NCI-H460 (cell line): ENCODE measurements at places on chromosomes 16 and 17.

GRCh38 chr17:9204637-9205329, 183.5 kb downstream of the NTN1 start:
- DNase-seq = no peak

GRCh38 chr17:67421869-67422273, 44.8 kb downstream of the PITPNC1 start:
- DNase-seq = peak; percentile 94

- DNase-seq = no peak
Measured at GRCh38 chr16:88882358-88883030, 16.0 kb upstream of the PABPN1L start.

- DNase-seq = no peak
Measured at GRCh38 chr16:11976850-11977375, 379 bp downstream of the SNX29 start.

DNA sequence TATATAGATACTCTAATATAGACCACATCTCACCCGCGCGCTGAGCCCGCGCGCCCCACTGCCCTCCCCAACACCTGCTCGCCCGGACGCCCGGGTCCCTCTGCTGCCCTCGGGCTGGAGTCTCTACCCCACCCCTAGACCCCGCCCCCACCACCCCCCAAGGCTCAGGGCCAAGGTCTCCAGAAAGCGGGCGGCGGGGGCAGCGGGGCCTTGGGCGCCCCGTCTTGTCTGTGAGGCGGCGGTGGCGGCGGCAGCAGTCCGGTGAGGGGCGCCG, 2.6 kb downstream of the HES7 start:
- no peak for DNase-seq

DNA sequence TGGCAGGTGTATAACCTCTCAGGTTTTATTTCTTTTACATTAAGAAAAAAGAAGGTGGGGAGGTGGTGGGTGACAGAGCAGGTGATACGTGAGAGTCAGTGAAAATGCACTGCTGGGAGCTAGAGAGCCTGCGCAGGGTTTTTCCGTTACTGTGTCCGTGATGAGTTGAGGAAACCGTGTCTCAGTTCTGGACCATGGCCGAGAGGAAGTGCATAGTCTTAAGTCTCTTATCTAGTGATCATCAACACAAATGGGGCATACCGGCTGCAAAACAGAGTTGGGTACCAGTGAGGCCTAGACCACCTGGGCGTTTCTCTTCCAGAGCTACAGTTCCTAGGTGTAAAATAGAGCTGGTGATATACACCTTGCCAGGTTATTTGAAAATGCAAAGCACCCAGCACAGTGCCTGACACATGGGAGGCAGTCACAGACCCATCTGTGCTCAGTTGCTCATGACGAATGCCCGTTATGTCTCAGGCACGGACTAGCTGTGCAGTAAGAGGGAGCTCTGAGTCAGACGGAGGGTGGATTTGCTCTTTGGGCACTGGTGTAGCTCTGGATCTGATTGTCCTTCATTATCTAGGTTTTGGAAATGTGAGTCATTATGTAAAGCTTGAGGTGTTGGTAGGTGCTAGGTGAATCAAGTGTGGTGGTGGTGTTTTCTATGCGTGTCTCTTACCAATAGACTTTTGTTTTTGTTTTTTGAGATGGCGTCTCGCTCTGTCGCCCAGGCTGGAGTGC, 60.9 kb downstream of the RPTOR start:
- no peak for DNase-seq

DNA sequence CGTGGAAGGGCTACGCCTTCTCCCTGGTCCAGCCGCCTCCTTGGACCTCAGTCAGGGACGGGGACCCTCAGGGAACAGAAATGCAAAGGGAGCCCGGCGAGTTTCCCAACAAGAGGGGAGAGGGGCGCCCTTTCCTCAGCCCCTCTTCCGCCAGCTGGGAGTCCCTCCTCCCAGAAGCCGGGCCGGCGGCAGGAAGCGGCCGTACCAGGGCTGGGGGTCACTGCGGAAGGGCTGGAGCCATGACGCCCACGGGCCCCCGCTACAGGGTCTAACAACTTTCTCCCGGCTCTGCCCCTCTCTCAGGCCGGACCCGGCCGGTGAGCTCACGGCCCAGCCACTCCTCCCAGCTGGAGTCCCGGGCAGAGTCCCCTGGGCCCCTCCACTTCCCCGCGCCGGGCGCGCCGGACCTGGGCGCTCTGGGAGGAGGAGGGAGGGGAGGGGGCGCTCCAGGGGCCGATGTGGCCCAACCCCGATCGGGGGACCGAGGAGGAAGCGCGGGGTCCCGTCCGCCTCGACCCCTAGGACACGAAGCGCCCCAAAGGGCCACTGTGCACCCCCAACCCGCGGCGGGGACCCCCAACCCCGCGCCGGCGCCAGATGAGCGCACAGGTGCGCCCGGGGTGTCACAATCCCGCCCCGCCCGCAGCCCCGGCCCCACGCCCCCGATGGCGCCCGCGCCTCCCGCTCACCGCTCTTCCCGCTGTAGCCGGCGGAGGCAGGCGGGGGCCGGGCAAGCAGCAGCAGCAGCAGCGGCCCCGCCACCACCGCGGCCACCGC, 578 bp downstream of the PGAP6 start:
- no peak for DNase-seq

DNA sequence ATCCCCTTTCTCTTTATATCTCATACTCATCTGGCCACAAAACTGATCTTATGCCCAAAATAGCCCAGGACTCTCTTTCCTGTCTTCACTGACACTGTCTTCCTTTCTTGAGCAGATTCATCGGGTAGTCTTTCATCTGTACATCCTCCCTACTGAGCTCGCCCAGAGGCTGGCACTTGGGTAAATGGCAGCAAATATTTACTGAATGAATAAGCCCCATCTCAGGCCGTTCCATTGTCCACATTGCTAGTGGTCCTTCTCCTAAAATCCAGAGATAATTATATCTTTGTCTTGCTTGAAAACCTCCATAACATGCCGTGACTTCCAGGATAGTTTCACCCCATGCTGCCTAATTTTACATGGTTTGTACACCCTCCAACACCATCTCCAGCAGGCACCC, 158.1 kb upstream of the SDK2 start:
- no peak for DNase-seq

DNA sequence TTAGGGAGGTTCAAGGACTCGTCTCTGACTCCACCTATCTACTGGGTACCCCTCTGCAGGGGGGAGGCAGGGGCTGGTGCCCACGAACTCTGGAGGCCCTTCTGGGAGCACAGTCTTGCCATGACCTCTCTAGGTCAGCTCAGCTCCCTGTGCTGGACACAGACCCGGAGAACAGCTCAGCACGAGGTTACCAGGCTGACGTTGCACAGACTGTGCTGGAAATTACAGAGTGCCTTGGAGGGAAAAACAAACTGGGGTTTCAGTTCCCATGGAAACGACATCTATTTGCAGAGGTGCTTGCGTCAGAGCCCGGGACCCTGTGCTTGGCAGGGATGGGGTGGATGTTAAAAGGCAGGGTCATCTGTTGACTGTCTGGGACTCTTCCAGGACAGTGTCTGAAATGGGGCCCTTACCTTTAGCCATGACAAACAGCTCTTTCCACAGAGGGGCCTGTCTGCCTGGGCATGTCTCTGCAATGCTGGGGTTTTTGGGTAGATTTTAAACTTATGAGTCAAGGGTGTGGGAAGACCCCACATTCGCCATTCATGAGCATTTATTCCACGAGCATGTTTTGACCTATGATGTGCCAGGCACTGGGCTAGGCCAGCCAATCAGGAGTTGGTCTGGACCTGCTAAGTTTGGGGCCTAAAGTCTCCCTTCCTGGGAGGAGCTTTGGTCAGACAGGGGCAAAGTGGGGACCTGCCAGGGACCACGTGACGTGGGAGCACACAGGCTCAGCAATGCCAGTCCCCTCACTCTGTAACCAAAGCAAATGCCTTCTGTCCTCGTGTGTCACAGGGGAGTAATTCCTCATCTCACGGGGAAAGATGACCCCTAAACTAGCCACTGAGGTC, 22.5 kb downstream of the CCR7 start:
- DNase-seq = no peak

GRCh38 chr16:57899771-57900661, 70.9 kb downstream of the CNGB1 start:
- DNase-seq = peak; percentile 67

GRCh38 chr16:47387026-47387734, 73.7 kb downstream of the ITFG1 start:
- no peak for DNase-seq

DNA sequence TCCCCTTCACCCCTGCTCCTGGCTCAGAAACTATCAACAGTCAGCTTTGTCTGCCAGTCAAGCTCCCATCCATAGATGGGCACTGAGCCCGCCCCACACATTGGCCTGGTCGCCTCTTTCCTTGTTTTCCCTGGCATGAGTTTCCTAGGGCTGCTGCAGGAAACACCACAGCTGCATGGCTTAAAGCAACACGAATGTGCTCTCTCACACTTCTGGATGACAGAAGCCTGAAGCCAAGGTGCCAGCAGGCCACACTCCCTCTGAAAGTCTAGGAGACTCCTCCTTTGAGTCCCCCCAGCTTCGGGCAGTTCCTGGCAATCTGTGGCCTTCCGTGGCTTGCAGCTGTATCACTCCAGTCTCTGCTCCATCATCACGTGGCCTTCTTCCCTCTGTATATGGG, 69.9 kb downstream of the TBC1D16 start:
- no peak for DNase-seq

DNA sequence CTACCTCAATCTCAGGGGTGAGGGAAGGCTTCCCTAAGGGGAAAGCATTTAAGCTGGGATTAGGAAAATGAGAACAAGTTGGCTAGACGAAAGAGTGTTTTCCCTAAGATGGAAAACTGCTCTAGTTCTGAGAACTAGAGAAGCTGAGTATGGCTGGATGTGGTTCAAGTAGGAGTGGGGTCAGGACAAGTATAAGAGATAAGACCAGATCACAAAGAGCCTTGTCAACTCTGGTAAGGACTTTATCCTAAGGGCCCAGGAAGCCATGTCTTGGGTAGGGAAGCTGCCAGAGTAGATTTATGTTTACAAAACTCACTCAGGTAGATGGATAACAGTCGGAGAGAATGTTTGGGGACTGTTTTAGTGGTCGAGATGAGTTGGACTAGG, 1.7 kb downstream of the ANKS4B start:
- DNase-seq = no peak

DNA sequence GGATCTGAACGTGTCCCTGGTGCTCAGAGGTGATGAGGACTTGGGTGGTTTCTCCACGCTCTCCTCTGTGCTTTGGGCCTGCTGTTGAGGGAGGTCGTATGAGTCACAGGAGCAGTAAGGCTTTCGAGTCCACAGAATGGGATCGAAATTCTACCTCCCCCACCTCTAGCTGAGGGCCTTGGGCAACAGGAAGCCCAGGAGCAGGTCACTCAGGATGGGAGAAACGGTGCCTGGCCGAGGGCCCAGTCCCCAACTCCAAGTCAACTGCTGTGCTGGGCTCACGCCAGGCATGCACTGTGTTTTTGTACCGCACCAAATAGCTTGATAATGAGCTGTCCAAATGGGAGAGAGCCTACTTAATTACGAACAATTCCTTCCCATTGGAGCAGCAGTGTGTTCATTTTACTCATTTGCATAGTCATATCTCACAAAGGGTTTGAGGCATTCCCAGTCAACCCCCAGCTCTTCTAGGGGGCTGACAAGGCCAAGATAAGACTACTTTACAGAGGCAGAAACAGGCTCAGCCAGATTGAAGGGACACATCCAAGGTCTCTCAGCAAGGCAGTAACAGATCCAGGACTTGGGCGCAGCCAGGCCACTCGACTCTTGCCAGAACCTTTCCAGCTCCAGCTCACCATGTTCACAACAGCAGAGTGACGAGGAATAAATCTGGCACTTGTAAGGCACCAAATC, 53.6 kb downstream of the WNT3 start:
- no peak for DNase-seq

- DNase-seq = no peak
Measured at GRCh38 chr16:9176547-9177418, 85.3 kb downstream of the HAPSTR1 start.

GRCh38 chr17:7650509-7651096, at the start of gene ATP1B2:
Gene ATP1B2, plus strand, starts transcription at chr17:7650926. Its CDS starts 593 bp downstream, at chr17:7651519.
- peak; percentile 46 for DNase-seq

DNA sequence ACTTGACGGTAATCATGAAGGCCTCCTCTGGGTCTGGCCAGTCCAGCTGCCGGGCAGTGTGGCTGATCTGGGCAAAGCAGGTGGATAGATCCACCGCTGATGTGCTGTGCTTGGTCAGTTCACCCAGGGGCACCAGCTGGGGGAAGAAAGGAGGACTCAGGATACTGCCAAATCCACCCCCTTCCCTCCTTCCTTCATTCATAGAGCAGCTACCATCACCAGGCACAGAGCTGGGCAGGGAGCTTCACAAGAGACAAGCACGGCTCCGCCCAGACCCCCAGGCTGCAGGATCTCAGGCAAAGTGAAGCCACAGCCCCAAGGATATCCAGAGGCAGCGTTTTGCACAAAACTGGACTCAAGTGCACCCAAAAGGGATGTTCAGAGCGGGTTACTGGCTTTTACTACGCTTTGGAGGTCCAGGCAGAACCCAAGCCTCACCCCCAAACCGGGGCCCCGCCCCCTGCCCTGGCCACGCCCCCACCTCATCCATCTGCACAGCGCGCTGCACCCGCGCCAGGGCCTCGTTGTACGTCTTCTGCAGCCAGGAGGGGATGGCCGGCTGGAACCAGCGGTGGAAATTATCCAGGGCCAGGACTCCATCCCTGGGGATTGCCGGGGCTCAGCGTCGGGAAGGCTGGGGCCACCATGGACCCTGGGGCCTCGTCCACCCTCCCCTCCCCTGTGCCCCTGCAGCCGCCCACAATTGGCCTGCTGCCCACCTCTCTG, 9.1 kb downstream of the UNC13D start:
- DNase-seq = no peak

DNA sequence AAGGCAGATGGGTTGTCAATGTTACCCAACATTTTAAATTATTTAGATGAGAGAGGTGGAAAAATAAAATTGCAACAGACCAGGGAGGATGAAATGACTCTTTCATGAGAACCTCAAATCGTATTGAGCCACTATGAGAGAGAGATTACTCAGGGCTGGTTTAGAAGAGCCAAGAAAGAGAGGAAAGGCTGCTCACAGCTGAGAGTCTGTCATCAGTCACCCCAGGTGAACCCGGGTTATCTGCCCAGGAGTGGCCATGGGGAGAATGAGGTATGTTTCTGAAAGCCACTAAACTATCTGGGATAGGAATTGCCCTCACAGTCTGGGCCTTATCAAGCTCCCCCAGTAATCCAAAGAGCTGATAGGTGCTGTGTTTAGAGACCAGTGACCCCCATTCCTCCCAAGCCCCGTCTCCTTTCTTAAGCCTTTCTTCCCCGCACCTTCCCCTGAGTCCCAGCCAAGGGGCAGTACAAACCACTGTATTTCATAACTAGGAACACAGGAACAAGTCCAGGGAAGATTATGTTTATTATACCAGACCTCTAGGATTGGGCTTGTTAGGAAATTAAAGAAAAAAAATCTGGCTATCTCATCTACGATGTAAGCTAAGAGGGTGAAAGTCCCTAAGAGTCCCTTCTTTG, 158.9 kb upstream of the NOL11 start:
- DNase-seq = no peak

DNA sequence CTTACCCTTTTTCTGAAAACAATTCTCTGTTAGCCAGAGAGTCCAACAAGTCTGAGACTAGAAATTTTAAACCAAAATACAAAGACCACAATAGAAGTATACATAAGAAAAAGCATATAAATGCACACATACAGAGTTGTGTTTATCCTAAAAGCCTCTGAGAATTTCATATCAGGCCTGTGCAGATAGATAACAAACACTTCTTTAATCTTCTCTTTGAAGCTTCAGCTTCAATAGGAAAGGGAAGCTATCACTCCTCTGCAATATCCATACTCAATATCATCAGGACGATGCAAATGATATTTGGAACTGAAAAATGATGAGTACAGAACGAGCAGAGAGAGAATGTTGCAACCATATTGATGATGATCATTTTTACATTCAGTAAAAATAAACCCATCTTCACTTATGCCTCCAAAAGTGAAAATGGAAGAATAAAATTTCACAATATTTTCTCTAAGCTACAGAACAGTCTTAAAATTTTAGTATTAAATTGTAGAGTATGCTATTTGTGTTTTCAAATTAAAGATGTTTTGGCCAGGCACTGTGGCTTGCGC, 61.6 kb downstream of the SKAP1 start:
- DNase-seq = no peak
